ENCODE measurements at places on chromosomes 12 and 14.

DNA sequence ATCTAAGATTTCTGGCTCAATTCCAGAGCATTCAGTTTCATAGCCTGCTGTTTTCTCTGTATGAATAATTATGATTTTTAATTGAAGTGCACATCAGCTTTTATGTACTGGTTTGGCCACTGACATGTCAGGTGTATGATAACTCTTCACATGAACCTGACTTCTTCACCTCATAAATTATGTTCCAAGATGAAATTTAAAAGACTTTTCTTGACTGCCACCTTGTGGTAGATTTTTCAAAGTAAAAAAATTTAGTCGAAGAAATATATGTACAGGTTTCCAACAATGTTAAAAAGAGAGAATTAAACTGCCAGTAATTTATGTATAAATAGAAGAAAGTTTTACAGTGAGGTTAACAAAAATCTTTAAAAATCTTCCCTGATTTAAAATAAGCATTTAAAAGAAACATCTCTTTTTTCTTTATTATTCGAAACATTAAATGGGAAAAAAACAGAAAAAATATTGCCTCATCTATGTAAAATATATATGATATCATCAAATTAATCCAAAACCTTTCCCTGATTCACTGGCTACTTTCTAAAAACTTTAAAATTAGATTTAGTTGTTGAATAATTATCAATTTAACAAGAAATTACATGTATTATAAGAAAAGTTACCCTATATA is 124.9 kb upstream of the ATXN7L3B start:
- no peak for DNase-seq

DNA sequence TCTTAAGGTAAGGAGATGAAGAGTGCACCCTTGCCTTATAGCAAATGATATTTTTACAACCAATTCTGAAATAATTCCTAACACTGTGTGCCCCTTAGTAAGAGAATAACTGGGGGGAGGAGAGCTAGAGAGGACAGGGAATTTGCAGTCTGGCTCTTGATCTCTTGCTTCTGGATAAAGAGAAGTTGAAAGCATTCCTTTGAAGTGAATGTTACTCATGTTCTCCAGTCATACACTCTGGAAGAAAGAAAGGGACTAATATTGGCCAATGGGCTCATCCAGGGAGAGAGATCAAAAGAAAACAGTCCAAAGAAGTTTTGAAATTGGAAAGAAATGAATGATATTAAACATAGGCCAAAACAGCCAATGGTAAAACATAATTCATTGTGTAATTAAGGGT is 25.3 kb downstream of the C12orf75 start:
- no peak for DNase-seq

DNA sequence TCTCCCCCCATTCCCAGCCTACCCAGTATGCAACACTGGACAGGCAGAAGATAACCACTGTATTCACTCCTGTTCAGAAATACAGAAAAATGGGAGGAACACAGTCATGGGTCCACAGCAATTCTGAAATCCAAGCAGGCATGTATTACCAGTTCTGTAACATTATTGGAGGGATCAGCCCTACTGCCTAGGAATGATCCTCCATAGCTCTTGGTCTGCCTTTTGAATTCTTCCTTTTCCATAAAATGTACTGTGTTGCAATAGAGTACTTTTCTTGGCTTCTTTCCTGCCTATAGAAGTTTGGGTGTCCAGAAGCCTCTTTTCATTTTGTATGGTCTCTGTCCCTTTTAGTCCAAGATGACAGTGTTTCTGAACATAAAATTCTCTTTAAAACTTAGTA is 46.5 kb downstream of the SPATS2 start:
- no peak for DNase-seq

DNA sequence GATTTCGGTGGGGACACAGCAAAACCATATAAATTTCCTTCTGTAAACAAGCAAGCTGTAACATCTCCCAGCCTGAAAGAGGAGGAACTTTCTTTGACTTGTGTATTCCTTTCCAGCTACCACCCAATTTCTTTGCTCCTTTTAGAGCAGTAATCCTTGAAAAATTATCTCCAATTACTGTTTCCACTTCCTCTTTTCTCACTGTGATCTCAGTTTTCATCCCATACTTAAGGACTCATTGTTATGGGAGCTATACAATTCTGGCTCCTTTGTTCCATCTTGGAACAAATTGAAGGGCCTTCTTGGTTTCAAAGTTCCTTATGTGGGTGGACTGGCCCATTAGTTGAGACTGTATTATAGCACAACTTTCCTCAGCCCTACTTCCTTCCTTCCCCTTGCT is 152.6 kb downstream of the AKAP6 start:
- no peak for DNase-seq

GRCh38 chr12:47141459-47141858 is 61.7 kb upstream of the AMIGO2 start:
- no peak for DNase-seq

DNA sequence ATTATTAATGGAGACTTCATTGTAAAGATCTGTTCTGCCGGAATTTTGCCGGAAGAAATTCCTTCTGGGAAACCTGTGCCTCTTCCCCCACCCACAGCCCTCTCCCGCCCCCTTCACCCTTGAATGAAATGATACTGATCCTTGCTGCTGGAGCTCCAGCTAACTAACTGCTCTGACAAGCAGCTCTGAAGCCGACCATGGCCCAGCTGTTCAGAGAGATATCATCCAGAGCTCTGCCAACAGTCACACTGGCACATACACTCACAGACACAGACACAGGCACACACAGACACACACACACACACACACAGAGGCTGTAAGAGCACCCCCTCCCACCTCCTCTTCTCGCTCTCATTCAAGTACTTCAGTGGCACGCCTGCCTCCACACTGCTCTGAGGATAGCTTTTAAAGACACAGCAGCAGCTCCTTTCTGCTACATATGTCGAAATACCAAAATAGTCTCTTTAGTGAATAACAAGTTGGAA is 88.6 kb downstream of the R3HDM2 start:
- no peak for DNase-seq

DNA sequence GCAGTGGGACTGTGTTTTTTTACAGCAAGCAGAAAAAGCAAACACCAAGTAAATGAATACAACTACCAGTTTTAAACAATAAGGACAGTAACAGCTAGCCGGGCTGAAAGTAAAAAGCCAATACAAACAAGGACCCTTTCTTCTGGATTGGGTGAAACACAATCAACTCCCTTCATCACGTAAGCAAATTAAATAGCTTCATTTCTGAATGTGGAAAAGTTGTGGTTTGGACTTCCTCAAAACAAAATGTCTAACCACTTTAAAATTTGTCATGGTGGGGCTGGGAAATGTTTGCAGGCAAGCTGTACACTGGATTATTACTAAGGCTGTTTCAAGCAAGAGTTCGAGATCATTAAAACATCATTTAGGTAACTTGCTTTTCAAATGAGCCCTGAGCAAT is 47.4 kb downstream of the TCHP start:
- no peak for DNase-seq

DNA sequence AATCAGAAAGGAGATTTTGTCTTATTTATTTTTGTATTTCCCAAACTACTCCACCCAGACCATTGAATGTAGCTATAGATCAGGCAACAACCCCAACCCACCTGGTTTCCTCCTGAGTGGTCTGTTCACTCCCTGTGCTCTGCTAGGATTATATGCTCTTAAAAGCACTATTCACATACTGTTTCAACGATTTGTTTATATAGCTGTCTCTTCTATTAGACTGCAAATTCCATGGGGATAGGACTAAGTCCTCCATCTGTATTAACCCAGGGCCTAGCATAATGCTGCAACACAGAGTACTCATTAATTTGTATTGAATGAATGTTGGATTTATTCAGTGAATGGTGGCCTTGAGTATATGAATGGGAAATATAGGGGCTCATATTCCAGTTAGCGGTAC is 307.6 kb downstream of the RAD51B start:
- DNase-seq: peak; percentile 43

DNA sequence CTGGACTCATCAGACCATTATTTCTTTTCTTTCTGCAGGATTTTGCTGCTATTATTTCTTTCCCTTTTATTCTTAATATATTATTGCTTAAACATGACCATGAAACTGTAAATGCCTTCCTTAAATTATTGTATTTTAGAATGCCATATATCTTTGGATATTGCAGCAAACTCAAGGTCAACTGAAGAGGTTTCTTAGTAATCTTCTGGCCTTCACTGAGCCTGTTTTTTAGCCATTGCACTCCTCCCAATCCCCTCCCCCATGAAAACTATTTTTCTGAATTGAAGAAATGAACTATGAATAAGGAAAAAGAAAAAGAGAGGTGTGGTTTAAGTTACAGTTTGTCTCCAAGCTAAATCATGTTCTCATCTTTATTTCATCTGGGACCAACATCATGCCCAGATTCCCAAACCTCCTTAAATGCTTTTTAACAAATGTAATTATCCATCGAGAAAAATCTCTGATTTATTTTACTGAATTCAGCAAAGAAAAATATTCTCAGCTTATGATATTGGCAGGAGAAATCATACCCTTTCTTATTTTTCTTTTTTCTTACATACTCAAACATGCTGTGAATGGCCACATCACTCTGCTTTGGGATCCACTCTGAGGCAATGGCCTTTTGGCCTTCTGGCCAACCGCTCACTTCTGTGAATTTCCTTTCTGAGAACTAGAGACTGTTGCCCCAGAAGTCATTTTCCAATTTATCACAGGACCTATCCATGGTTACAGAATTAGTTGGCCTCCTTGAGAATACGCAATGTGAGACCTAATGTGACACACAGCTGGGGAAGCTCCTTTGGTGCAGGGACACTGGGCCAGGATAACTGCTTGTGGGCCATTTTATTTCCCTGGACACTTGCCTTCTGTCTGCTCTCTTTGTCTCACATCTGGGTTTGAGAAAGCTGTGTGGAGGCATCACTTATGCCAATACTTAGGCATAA is 50.9 kb downstream of the IGF1 start:
- DNase-seq: no peak

DNA sequence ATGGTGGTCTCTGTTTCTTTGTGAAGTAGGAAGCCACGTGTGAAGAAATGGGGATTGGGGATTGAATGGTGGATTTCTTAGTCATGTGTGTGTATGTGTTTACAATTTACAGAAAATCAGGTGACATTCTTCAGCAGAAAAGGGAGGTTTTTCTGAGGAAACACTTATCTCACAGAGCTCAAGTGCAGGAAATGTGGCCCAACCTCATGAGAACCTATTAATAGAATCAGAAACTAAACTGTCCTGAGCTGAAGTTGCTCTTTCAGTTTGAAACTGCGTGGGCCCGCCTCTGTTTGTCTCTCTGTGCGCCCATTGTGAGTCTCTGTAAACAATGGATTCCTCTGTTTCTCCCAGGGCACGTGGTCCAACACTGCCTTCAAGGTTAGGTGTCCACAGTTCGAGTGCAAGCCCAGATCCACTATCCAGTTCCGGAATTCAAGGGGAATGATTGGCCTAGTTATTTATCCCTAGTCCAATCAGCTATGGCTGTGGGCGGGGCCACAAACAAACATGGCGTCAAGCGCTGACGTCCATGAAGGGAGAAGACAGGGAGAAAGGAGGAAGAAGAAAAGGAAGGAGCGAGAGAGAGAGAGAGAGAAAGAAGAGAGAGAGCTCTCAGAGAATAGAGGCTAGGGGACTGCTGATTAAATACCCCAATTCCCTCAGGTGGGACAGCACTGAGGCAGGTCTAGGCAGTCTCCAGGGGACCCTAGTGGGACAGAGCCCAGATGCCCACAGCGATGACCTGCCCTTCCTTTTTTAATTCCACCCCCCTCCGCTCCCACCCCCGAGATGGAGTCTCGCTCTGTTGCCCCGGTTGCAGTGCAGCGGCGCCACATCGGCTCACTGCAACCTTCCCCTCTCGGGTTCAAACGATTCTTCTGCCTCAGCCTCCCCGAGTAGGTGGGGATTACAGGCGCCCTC is 31.4 kb upstream of the C12orf76 start:
- no peak for DNase-seq

DNA sequence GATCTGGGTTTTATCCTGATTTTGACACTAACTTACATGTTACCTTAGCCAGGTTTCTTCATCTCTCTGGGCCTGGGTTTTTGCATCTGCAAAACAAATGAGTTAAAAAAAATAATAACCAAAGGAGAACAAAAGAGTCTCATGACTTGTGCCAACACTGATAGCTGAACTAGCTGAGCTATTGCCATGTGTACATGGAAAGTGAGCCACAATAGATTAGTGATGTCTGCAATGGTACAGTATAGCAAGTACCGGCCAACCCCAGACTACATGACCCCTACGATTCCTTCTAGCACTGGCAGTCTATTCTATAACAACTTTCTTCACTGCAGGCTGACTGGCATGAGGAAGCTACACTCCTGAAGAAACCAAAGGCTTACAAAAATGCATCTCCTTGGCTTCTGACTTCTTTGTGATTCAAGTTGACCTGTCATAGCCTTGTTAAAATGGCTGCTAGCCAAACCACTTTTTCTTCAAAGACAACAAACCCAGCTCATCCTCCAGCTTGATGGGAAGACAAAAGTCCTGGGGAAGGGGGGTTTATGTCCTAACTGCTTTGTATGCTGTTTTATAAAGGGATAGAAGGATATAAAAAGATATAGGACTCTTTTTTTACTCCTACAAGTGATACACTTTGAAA is 123.7 kb downstream of the DAD1 start:
- no peak for DNase-seq

DNA sequence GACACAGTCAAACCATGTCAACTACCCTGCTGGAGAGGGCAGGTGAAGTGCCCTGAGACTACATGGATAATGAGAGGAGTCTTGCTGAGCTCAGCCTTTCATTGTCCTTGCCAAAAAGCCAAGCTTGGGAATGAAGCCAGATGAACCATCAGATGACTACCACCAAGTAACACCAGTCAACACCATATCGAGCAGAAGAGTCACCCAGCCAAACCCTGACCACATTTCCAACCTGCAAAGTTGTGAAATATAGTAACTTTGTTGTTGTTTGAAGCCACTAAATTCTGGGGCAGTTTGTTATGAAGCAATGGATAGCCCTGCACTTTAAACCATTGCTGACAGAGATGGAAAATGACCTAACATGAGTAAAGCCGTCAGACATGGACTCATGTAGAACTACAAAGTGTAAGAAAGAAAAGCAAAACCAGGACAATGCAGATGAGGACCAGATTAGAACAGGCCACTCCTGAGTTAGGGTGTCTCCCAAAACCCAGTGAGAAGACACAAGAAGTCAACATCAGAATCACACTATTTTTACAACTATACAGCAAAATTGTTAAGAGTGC is 12.5 kb upstream of the CRADD start:
- no peak for DNase-seq

DNA sequence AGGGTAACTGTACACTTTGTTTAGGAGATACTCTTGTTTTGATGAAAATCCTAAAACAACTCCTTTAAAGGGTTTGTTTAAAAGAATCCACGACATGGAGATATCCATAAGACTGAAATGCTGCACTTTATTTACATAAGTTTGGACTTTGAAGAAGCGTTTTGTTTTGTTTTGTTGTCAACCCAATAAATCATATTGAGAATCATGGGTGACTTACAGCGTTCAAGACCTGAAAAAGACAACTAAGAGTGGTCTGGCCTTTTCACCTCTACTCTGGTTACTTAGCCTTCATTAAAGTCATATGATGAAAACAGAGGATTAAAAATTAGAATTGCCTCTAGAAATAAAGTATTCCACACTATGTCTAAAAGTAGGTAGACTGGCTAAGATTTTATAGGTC is 234.8 kb downstream of the ADAMTS20 start:
- no peak for DNase-seq
